ENCODE measurements at places on chromosomes 3 and 15.

GRCh38 chr15:77027697-77028450 lies 32.9 kb downstream of the PSTPIP1 start:
- no peak for DNase-seq

DNA sequence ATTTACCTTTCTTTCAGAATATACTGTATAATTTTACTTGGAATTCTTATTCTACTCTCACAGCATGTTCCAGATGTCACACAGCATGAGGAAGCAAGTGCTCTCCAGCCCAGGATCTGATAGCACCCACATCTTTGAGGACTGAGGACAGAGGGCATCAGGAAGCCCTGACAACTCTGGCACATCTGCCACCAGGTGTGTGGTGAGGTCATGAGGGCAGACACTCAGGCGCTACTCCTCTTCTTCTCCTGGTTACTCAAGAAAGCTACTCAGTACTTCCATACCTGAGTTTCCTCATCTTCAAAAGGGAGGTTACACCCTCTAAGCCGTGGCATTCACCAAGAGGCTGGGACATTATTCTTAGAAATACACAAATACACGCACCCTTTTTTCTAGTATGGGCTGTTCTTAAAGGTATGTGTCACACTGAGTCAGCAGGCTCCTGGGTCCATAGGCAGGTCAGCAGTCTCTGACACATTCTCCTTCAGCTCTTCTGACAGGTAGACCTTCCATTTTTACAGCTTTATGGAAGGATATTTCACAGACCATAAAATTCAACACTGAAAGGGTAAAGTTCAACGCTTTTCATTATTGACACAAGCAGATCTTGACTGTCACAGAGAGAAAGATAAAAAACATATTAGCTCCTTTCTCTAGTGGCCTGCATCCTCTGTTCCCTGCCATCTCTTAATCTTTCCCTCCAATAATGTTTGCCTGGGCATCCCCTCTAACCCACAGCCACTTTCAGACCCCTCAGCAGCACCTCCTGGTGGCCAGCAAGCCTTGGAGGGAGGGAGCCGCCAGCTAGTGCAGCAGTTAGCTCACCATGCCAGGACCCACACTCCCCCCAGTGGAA lies 103.2 kb upstream of the TJP1 start:
- peak; percentile 34 for DNase-seq

- DNase-seq, result no peak
These were observed 1.8 kb upstream of the GPR171 start for GRCh38 chr3:151204530-151205402.

GRCh38 chr3:127690823-127691452 lies 18.2 kb downstream of the ABTB1 start:
- no peak for DNase-seq

GRCh38 chr3:108017587-108017986 lies 73.2 kb downstream of the CD47 start:
- peak; percentile 45 for DNase-seq

DNA sequence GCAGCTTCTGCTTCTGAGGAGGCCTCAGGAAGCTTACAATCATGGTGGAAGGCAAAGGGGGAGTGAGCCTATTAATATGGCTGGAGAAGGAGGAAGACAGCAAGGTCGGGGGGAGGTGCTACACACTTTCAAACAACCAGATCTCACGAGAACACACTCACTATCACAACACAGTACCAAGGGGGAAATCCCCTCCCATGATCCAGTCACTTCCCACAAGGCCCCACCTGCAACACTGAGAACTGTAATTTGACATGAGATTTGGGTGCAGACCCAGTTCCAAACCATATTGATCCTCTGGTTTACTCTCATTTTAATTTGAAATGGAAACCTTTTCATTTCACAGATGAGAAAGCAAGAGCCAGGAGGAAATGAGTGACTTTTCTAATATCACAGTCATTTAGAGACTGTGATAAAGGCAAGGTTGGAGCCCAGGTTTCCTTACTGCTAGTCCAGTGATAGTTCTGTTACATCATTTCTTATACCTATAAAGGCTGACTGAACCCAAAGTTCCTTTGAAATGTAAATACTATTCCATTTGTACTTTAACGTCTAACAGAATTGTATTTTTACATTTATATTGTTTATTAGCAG lies 105.8 kb upstream of the GAP43 start:
- no peak for DNase-seq

DNA sequence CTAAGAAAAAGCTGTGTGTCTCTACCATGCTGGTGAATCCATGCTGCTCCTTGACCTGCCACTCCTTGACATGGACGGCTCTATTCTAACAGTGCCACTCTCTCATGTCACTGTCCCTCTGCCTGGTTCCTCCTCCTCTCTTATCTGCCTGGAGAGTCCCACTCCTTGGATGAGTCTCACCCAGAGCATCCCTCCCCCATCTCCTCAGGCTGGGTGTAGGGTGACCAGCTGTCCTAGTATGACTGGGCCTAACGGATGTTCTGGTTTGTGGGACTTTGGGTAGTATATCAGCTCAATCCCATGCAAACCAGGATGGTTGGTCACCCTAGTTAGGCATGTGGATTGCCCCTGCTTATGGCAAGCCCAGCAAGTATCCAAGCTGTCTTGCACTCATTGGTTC lies 54.3 kb downstream of the LIPC start:
- DNase-seq, result no peak

DNA sequence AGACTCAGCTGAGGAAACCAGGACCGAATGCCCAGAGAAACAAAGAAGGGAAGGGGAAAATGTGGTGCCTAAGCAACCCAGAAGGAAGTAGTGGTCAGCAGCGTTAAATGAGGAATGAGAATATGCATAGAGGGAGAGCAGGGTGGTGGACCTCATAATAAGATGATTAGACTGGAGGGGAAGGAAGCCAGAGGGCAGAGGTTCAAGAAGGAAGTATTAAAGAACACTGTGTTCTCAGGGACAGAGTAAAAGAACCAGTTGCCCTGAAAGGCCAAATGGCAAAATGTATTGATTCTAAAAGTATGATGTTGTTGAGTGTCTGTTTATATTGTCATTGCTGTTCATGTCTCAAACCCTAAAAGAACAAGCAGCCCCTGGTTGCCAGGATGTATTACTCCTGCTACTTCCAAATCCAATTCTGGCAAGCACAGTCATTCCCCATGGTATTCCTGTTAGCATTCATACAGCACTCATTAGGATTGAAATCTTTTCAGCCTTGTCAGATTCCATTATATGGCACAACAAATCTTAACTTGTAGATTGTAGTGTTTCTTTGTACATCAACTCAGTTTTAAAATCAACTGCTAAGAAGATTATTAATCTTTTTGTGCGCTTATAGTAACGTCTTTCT lies 23.4 kb downstream of the P2RY1 start:
- peak; percentile 42 for DNase-seq

- peak; percentile 50 for DNase-seq
These were observed 45.6 kb upstream of the PAQR5 start for GRCh38 chr15:69253156-69253555.

GRCh38 chr3:134892761-134893160 lies 97.7 kb downstream of the EPHB1 start:
- DNase-seq, result no peak

DNA sequence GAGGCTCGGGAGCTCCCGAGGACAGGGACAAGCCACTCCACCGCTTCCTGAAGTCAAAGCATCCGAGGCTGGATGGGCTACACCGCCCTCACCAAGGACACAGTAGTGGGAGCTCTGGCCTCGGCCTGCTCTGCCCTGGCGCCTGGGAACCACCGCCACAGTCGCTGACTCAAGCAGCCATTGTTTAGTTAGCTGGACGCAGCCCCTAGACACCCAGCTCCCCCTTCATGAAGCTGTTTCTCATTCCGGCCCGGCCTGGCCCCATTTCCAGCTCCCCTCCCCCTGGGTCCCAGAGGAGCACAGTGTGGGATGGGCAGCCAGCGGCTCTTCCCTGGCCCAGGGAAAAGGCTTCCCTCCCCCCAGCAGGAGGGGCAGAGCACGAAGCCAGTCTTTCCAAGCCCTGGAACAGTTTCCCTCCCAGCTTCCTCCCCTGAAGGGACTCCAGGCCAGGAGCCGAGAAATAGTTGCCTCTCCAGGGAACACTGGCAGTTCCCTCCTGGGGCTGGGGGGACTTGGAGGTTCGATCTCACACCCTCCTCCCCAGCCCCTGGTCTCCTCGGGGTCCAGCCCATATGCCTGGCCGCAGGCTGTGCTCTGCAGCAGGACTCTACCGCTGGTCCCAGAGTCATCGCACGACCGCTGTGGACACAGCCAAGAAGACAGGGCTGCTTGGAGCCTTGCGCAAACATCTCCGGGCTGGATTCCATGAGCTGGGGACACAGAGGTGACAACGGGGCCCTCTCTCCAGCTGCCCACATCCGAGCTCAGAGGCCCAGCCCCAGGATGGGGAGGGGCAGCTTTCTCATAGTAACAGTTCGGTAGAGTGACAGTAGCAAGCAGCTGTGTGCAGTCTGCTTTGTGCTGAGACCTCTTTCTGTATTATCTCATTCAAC lies 10.0 kb downstream of the PLXND1 start:
- DNase-seq, result peak; percentile 89

GRCh38 chr3:34582055-34582454 lies 783.6 kb downstream of the PDCD6IP start:
- no peak for DNase-seq

DNA sequence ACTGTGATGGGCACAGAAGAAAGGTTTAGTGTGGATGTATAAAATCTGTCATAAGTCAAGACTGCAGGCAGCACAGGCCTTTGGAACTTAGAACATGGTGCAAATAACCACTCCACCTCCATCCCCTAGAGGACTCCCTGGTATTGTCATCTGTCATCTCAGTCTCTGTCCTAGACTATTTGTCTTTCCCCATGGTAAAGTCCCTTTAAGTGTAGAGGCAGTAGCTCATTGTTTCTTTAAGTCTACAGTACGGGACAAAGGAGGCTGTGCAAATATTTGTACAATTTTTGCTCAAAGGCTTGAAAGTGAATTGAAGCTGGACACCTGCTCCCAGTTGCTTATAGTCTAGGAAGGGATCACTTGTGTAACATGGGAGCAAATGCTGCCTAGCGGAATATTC lies 3.2 kb upstream of the PXYLP1 start:
- DNase-seq, result no peak

DNA sequence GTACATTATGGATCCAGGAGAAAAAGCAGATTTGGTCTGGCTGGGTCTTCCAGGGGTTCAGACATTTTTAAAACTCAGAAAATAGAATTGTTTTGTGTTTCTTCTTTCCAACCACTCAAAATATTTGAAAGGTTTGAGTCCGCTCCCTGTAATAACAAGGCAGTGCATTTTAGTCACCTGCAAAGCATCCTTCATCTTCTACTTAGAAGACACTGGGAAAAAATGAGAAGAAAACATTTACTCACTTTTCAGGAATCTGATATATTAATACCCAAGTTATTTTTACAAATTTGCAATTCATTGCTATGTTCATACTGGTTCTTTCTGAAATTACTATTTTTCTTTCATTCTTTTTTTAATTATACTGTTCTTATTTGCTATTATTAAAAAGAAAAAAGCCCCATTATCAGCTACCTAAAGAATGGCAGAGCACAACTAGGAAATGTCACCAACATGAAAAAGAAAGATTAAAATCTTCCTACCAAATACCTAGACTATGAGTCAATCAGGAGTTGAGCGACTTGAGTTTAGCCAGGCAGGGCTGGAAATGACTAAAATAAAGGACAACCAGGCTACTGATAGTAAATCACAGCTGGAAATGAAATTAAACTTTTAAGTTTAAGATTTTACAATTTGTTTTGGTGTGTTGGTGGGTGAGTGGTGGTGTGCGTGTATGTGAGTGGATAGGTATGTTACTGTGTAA lies 280.3 kb upstream of the THBS1 start:
- DNase-seq, result no peak

DNA sequence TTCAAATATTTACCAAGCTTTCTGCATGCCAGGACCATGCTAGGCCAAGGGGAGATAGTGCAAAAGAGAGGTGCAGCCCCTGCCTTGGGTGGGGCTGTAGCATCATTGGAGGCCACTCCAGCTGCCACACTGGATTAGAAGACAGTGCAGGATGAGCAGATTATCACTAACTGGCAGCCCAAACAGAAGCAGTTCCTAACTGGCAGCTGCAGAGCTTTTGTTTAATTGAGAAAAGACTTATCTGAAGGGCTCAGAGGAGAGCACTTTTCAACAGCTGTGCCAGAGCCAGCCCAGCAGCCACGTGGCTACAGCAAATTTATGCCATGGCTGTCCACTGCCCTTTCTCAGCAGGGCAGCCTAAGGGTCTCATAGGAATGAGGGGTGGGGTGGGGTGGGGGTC lies 13.5 kb upstream of the ACSBG1 start:
- no peak for DNase-seq

DNA sequence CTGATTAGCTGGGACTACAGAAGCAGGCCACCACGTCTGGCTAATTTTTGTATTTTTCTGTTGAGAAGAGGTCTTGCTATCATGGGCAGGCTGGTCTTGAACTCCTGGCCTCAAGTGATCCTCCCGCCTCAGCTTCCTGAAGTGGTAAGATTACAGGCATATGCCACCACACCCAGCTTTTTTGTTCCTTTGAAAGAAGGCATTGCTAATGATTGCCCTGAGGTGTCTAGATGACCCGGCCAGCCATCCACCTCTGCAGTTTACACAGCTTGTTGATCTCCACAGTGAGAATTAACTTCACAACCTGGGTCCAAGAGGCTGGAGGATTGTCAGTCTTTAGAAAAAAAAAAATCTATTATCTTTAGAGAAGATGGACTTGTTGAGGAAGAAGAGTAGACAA lies 58.7 kb downstream of the SMAD3 start:
- DNase-seq, result no peak

- no peak for DNase-seq
These were observed 43.4 kb upstream of the FILIP1L start for GRCh38 chr3:100157685-100158084.

GRCh38 chr3:98967758-98968157 lies 66.3 kb upstream of the DCBLD2 start:
- DNase-seq, result no peak

- peak; percentile 89 for DNase-seq
These were observed 103.3 kb downstream of the IL1RAP start for GRCh38 chr3:190617185-190617584.

All from suppressor macrophage (primary cell).